ENCODE measurements at places on chromosomes 13 and 19.
A peak's percentile ranks its signal among the peaks of the same experiment; 100 is the strongest.

DNA sequence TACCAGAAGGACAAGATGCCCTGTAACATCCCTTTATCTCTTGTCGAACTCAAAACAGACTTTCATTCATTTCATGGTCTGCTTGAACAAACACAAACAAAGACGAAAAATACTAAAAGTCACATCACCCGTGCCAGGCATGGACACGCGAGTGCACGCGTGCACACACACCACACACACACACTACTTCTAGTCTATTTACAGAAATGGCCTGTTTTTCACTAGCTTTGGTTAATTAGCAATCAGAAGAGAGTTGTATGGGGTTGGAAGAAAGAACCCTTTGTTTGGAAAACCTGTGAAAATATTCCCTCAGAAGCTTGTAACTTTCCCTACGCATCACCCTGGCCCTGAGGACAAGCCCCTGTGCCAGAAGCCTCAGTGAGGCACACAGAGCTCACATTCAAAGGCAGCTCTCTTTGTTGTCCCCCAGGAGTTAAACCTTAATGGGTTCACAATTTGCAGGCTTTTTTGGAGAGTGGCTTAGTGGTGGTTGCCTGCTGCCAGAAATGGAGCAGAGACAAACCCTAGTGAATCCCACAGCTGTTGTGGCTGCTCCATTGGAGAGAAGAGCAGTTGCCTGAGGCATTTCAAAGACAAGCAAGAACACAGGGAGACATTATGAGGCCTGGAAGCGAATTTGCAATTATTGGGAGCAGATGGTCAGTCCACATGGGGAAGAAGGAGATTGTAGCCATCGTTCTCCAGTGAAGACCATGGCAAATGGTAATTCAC lies 55.9 kb downstream of the STARD13 start:
- no peak for DNase-seq

DNA sequence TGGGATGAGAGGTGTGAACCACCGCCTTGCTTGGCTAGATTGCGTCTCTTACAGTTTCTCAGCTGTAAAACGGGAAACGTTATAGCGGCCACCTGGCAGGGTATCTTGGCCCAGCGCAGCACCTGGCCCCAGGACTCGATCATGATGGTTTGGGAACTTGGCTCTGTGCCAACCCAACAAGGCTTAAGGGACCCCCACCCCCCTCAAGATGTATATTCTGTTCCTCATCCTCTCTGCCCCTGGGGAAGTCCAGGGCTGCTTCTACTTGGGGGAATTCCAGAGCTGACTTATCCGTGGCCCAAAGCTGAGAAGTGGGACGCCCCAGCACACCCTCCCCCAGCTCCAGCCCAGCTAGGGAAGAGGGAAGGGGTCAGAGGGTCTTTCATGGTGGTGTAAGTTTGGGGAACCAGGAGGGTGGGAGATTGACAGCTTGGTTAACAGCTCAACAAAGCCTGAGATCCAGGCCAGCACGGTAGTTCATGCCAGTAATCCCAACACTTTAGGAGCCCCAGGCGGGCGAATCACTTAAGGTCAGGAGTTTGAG lies 695 bp downstream of the ICAM1 start:
- DNase-seq, result no peak

- no peak for DNase-seq
Measured at GRCh38 chr13:91331047-91331915, 16.2 kb upstream of the MIR17HG start.

GRCh38 chr13:48561466-48562235 lies 28.8 kb upstream of the RCBTB2 start:
- DNase-seq, result no peak

DNA sequence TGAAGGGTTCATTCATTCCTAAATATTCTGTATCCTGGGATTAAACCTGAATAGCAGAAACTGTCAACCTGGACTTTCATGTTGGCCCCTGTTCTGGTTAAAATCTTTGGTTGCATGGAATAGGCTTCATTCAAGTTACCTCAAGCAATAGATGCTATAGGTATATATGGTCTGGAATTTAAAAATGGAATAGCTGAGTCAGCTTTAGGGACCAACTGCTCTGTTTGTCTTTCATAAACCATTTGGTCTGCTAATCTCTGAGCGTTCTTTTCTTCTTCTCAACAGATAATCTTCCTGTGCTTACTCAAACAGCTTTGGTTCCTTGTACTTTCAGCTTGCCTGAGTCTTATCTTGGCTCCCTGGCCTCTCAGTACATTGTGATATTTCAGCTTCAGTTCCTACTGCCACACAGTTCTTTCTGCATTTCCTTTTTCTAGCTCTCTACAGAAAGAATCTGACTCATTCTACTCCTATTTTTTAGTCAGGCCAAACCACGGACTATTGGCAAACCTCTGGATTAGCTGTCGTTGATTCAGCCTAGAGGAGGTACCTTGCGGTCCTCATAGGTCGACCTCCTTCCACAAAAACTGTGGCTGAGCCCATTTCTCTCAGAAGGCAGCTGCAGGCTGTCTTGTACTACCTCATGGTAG lies 35.9 kb upstream of the MAB21L1 start:
- no peak for DNase-seq

GRCh38 chr19:50315773-50316448 lies 13.3 kb downstream of the KCNC3 start:
- no peak for DNase-seq

DNA sequence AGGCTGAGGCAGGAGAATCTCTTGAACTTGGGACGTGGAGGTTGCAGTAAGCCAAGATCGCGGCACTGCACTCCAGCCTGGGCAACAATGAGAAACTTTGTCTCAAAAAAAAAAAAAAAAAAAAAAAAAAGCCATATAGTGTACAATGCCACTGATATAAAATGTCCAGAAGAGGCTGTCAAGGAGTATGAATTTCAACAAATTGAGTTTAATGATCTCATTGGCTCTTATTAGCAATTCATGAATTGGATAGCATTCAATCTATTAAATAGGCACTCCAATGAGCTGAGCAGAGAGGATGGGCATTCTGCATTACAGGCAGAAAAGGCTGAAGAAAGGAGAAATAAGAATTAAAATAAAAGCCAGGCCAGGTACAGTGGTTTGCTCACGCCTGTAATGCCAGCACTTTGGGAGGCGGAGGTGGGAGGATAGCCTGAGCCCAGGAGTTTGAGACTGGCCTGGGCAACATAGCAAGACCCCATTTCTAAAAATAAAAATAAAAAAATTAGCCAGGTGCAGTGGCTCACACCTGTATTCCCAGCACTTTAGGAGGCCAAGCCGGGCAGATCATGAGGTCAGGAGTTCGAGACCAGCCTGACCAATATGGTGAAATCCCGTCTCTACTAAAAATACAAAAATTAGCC lies 757 bp upstream of the LMNB2 start:
- no peak for DNase-seq

- DNase-seq, result no peak
Measured at GRCh38 chr13:74569251-74569650, 435.0 kb upstream of the KLF12 start.

DNA sequence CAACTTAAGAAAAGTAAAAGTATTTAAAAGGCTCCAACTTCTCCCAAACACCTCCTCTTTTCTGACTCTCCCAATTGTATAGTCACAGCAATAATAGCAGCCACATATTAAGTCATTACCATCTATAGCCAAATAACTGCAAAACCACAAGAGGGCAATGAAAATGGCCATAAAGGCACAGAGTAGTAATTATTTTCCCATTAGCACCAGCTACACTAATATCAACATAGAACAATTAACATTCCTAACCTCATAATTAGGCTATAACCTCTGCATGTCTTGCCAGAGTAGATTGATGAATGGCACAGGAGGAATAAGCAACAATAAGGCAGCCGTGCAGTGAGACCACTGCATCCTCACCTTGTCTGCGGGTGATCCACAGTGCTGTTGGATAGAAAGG lies 226.4 kb upstream of the SERP2 start:
- no peak for DNase-seq

DNA sequence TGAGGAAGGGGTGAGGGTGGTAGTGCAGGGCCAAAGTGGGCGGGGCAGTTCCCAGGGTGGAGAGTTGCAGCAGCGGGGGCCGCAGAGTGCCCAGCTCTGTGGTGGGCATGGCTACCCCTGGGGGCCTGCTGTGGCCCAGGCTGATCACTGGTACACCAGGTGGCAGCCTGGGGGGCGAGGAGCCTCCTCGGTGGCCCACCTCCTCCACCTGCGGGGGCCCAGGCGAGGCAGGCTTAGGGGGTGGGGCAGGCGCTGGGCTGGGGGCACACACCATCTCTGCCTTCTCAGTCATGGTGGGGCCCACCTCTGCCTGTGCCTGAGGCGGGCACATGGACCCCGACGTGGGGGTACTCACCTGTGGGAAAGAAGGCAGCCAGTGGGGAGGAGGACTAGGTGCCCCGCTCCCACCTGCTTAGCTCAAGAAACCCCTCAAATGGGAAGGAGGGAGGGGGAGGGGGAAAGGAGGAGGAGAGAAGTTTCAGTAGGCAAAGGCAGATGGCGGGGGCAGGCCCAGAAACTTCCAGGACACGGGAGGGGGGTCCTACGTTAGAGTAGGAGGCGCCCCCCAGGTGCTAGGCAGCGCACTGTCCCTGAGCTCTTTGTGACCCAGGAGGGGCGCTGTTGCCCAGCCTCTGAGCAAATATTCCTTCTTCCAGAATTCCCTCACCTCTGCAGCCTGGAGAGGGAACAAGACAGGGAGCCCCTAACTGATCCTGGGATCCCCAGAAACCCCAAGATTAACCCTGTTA lies 1.6 kb downstream of the LYL1 start:
- DNase-seq, result no peak

DNA sequence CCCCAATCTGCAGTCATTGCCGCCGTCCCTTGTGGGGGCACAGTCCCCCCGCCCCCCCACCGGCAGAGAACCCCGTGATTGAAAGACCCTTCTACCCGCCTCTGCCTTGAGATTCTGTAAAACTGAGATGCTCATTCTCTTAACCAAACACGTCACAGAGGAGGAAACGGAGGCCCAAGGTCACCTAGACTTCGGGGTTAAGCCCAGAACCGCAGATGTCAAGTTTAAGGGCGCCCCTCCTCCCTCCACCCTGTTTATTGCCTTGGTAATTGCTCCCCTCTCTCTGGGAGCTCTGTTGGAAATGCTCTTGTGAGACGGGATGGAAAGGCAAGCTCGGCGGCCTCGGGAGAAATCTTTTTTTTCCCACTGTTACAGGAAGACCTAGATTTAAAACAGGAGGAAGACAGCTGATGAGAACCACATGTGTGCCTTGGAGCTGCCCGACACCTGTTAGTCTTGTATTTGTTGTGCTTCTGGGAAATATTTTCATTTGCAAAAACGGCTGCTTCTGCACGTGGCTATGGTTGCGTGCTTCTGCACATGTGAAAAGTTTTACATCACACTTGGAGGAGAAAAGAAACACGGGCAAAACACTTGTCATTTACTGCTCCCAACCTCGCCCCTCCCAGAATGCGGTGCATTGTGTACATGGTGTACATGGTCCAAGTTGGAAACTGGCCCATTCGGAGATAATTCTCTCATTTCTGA lies 1.1 kb upstream of the MED26 start:
- DNase-seq, result no peak

DNA sequence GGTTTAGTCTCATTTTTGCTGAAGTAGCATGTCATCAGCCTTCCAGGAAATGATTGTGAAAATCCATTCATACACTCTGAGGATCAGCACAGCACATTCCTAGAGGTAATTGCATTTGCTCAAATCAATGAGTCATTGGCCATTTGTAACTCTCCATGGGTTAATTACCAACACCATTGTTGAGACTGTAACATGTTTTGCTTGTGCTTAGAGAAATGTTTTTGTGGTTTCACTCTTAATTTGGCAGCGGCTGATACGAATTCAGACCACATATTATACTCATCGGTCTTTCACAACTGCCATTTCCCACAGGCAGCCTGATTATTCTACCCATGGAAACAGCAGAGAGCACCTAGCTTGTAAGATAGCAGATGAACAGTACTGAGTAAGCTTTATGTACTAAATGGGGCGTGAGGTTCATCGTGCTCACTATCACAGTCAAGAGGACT lies 110.3 kb downstream of the NHLRC3 start:
- DNase-seq, result no peak

DNA sequence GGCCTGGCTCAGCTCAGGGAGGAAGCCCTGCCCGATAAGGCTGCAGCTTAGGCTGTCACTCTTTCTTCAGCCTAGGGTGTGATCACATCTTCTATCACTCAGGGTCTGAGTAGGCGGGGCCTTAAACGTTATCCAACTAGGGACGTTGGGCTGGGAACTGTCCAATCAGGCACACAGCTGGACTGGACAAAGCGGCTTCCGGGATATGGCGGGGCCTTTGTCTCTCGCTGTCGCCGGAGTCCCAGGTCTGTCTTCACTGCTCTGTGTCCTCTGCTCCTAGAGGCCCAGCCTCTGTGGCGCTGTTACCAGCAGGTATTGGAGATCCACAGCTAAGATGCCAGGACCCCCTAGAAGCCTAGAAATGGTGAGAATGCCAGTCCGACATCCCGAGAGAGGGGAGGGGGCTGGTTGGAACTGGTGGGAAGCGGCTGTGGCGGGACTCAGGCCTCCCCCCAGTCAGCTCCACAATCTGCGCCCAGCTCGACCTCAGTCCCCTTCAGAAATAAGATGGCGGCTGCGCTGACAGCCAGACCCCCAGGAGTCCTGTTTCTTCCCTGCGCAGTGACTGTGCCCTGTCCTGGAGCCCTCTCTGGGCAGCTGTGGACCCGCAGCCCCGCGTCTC lies at the start of gene ZNF254:
ZNF254 (plus strand) TSS at position 214 of the 622 bp plus-strand sequence; CDS start at position 335, 121 bp downstream.
- peak; percentile 79 for DNase-seq

DNA sequence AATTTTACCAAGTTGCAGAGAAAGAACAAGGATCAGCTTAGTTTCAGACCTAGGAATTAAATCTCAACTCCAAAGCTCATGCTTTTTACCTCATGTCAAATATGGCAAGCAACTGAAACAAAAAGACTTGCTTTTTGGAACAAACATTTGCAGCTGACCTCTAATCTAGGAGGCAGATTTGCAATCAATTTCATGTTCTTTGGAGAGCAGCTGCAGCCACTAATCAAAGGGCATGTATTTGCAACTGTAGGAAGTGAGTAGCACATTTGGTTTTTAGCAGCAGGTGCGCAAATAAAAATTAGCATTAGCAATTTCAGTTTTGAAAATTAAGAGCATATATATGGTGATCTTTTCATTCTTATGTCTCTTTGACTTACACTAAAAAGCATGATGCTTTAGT lies 459.3 kb upstream of the SLC10A2 start:
- no peak for DNase-seq

GRCh38 chr19:17041976-17042375 lies 15.4 kb upstream of the CPAMD8 start:
- DNase-seq, result no peak

DNA sequence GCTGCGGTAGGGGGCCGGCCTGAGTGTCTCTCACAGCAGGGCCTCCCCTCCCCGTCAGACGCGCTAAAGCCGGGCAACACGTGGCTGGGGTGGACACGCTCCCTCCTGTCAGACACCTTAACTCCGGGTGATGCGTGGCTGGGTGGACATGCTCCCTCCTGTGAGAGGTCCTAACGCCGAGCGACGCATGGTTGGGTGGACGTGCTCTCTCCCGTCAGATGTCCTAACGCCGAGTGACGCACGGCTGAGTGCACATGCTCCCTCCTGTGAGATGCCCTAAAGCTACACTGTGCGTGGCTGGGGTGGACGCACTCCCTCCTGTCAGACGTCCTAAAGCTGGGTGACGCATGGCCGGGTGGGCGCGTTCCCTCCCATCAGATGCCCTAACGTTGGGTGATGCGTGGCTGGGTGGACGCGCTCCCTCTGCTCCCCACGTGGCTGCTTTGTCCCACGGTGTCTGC lies 126.1 kb upstream of the MCF2L start:
- no peak for DNase-seq

All from stimulated activated CD4-positive, alpha-beta T cell treated with anti-CD3 and anti-CD28 coated beads, TNF-alpha, amount 100 ng/mL, for 48 hours (primary cell).